Prostate gland (tissue), 2 donors: ENCODE measurements at places on chromosomes 12 and 14. TPM values are rescaled to one million over a fixed set of nuclear protein-coding genes. Genes with fewer than 3 reads are reported as not detected.

DNA sequence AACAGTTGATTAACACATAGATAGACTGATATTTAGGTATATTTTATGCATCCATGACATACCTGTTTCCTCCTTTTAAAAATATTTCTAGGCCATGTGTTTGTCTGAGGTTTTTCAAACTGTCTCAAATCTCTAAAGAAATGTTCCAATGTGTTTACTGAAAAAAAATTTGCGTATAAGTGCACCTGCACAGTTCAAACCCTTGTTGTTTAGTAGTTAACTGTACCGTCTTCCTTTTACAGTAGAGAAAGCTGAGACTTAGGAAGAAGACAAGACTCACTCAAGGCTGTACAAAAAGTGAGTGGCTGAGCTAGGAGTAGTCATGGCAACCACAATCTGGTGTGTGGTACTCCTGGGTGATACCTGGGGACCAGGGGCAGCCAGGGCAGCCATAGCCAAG, 934.6 kb downstream of the VRK1 start:
- no peak overlapping the region for H3K27ac ChIP-seq
- no peaks in the 10 kb centered on the region for H3K27me3 ChIP-seq
- H3K36me3 ChIP-seq, result no peaks in the 10 kb centered on the region
- no peak overlapping the region for H3K4me3 ChIP-seq
- DNase-seq, result no peak

Gene SETD3
- 59.5 TPM for total RNA-seq

DNA sequence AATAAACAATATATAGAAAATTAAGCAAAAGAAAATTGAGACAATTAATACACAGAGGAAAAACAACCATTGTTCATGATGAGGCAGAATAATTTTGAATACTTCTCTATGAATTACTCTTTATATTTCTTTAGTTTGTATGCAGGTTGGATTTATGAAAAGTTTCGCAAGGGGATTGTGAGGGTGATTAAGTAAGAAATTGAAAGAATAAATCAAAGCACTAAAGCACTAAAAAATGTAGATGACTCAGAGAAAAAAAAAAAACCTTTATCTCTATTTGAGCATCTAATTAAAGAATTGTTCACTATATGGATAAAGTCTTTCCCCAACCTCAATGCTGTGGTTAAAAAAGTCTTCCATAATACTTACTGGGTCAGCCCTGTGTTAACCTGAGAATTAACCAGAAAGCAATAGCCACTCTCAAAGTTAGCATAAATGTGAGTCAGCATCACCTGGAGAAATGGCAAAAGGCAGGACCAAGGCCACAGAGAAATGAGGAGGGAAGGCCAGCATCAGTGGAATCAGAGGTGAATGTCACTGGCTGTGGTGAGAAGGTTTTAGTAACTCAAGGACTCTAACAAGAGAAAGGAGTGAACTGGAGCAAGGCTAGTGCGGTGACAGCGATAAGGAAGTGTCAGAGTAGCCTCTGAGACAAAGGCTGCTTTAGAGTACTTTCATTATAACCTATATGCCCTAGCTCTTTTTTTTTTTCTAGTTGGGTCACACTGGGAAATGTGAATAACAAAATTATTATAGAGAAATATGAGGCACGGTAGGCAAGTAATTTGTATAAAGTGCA, 310.4 kb downstream of the KCNC2 start:
- no peaks in the 10 kb centered on the region for H3K27me3 ChIP-seq
- no peak for DNase-seq
- H3K27ac ChIP-seq, result no peak overlapping the region
- no peak overlapping the region for H3K4me3 ChIP-seq

- H3K36me3 ChIP-seq, result no peaks in the 10 kb centered on the region
- H3K27me3 ChIP-seq, result no peaks in the 10 kb centered on the region
- no peak overlapping the region for H3K4me3 ChIP-seq
- H3K27ac ChIP-seq, result no peak overlapping the region
Observed at GRCh38 chr12:15049461-15050153, 76.8 kb downstream of the PDE6H start.

DNA sequence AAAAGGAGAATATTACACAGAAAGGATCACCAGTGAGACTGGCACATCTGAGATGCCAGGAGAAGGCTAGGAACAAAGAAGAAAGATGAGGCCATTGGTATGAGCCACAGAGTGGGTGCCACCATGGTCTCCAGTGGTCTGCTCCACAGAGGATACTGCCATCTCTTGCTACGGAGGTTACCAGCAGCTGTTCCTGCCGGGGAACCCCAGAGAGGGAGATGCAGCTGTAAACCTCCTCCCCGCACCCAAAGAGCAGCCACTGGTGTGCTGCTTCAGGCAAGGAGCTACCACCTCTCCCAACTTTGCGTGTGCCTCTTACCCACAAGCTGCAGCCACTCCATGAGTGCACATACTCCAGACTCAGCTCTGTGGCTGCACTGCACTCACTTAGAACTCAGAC, 201.5 kb upstream of the RTL1 start:
- H3K36me3 ChIP-seq, result no peaks in the 10 kb centered on the region
- no peak overlapping the region for H3K27ac ChIP-seq
- H3K4me3 ChIP-seq, result no peak overlapping the region
- no peaks in the 10 kb centered on the region for H3K4me1 ChIP-seq

- no peak overlapping the region for H3K4me3 ChIP-seq
- H3K4me1 ChIP-seq, result no peaks in the 10 kb centered on the region
- no peaks in the 10 kb centered on the region for H3K27me3 ChIP-seq
- no peak for DNase-seq
- H3K36me3 ChIP-seq, result no peaks in the 10 kb centered on the region
- no peak overlapping the region for H3K27ac ChIP-seq
Observed at GRCh38 chr12:23954332-23954731, 4.9 kb upstream of the SOX5 start.

DNA sequence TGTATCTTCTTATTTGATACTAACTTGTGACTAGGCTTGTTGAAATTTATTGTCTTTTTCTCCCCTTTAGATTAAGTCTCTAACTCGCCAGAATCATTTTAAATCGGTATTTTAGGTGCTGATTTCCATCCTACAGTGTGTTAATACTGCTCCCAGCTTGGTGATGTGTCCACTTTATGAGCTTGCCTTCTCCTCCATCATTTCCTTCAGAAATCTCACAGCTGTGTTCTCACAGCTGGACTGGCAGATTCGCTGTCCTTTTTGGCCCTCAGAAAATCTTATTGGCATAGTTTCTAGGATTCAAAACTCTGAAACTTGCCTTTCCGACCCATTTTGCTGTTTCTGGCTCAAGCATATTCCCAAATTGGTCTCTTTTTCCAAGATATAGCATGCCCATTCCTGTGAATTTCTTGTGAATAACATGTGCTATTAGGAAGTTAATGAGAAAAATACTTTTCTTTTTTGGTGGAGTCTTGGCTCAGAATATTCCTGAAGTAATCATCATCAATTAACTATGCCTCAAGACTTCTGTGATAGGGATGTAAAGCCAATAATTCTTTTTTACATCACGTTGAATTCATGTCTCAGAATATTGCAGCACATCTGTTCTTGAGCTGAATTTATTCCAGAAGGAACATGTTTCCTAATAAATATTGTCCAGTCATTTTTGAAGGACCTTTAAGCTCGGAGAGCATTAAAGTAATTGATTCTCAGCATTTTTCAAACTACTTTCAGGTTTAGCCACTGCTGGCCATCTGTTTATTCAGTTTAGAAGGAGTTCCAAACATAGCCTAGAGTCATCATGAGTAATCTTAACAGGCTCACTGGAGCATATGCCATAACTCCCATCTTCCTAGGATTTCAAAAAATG, 50.0 kb upstream of the USP44 start:
- no peaks in the 10 kb centered on the region for H3K27me3 ChIP-seq
- DNase-seq, result no peak
- H3K27ac ChIP-seq, result no peak overlapping the region
- no peak overlapping the region for H3K4me3 ChIP-seq
- no peaks in the 10 kb centered on the region for H3K4me1 ChIP-seq
- no peaks in the 10 kb centered on the region for H3K36me3 ChIP-seq

DNA sequence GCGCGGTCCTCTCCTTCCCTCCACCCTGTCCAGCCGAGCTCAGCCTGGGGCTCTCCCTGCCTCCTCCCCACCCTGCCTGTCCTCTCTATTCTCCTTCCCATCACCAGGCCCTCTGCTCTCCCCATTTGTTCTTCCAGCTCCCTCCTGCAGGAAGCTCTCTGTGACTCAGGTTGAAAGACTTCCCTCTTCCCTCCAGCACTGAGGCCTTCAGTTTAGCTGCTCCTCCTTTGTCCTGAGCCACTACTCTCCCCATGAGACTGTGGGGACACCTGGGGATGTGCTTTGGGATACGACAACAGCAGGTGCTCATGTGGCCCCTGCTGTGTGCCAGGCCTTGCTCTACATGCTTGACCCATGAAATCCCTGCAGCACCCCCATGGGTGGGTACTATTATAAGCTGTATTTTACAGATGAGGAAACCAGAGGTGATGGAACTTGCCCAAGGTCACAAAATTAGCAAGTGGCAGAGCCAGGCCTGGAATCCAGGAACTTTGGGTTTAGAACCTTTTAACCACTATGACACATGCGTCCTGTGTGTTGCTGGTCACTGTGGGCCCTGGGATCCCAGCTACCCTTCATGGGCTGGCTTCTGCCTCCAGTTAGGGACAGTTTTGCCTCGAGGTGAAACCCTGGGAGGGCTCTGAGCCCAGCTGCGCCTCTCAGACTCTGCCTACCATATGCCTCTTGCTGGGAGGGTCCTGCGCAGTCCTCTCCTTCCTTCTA, 5.5 kb downstream of the KRT80 start:
- H3K27me3 ChIP-seq, result peaks cover 2% of the 10 kb centered on the region
- no peaks in the 10 kb centered on the region for H3K4me1 ChIP-seq
- H3K36me3 ChIP-seq, result no peaks in the 10 kb centered on the region
- H3K27ac ChIP-seq, result no peak overlapping the region

DNA sequence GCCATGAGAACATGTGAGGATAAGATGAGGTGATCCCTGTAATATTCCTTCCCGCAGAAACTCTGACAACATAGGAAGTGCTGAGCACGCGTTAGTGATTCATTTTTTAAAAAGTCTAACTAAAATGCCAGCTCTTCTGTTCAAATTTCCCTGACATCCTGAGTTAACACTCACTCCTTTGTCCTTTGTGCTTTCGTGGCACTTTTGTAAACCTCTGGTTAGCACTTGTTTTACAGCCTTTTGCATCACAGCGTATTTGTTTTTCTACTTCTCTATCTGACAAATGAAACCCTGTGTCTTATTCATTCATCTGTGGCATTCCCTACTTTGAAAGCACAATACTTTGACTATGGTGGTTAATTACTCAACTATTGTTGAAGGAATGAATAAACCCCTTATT, 313.6 kb downstream of the NUAK1 start:
- H3K4me1 ChIP-seq, result no peaks in the 10 kb centered on the region
- DNase-seq, result no peak
- no peak overlapping the region for H3K27ac ChIP-seq
- H3K27me3 ChIP-seq, result no peaks in the 10 kb centered on the region

- no peaks in the 10 kb centered on the region for H3K27me3 ChIP-seq
- no peak overlapping the region for H3K27ac ChIP-seq
- no peak for DNase-seq
- no peak overlapping the region for H3K4me3 ChIP-seq
- H3K4me1 ChIP-seq, result no peaks in the 10 kb centered on the region
- H3K36me3 ChIP-seq, result no peaks in the 10 kb centered on the region
Observed at GRCh38 chr14:95471476-95471875, 45.0 kb downstream of the SYNE3 start.

DNA sequence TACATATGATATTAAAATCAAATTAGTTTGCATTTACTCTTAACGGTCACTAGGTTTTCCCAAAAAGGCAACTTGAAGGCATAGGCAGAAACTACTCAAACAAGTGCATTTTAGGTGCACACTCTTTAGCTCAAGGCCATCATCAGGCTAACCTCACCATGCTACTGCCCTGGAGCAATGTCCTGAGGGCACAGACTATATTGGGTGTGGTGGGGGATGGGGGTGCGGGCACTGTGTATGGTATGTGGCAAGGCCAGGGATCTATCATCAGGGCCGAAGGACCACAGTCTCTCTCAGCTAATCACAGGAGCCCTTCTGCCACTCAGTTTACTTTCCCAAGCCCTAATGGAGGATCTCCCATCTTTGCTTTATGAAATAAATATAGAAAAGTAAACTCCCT, 51.9 kb downstream of the SH2B3 start:
- no peak overlapping the region for H3K4me3 ChIP-seq
- DNase-seq, result no peak
- peaks cover 9% of the 10 kb centered on the region for H3K4me1 ChIP-seq
- no peaks in the 10 kb centered on the region for H3K27me3 ChIP-seq
- peaks cover 7% of the 10 kb centered on the region for H3K36me3 ChIP-seq
